Ovary (tissue), 10 donors: ENCODE measurements at places on chromosomes 2 and 18. TPM values are rescaled to one million over a fixed set of nuclear protein-coding genes. Genes with fewer than 3 reads are reported as not detected.

The COL3A1 gene
- 361 TPM for total RNA-seq

The EFHD1 gene
- 87.0 TPM for total RNA-seq

The ALPG gene
- not detected for total RNA-seq

The ICOS gene
- total RNA-seq = not detected

The CTNNA2 gene
- 0.32 TPM for total RNA-seq

The KANSL1L gene
- 46.4 TPM for total RNA-seq

The TUBB8B gene
- not detected for total RNA-seq

The TXNDC2 gene
- total RNA-seq = 0.18 TPM

The HSBP1L1 gene
- total RNA-seq = 7.6 TPM

The AGBL5 gene
- 17.5 TPM for total RNA-seq

The PRSS56 gene
- total RNA-seq = not detected

The ADAM23 gene
- total RNA-seq = 4.1 TPM

The PTH2R gene
- 0.08 TPM for total RNA-seq
